Heart right ventricle (tissue), 16 donors: ENCODE measurements at places on chromosomes 16 and 17. TPM values are rescaled to one million over a fixed set of nuclear protein-coding genes. Genes with fewer than 3 reads are reported as not detected.

P2RX5 gene
- 9.0 TPM for total RNA-seq

DNA sequence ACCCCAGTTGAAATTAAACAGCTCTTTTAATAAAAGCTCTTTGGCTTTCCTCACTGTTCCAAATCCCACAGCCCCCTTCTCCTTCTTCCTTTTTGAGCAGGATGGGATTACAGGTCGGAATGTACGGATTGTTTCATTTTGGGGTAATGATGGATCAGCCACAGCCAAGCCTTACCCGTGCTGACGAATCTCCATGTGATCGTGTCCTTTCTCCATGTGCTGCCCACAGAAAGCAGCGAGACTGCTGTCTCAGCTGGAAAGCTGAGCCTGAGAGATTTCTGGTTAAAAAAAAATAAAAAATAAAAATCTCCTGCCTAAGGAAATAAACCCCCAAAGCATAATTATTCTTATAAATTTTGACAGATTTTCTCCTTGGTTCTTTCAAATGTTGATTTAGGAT, 276.6 kb downstream of the CPPED1 start:
- H3K36me3 ChIP-seq = no peaks in the 10 kb centered on the region
- H3K27ac ChIP-seq = no peak overlapping the region

CHP2 gene
- not detected for total RNA-seq

GRCh38 chr17:40568074-40568836, 3.0 kb upstream of the CCR7 start:
- H3K4me3 ChIP-seq = no peak overlapping the region
- H3K27me3 ChIP-seq = peaks cover 4% of the 10 kb centered on the region
- peaks cover 12% of the 10 kb centered on the region for H3K4me1 ChIP-seq
- no peak for DNase-seq

GRCh38 chr17:79082311-79083190, 7.9 kb downstream of the ENGASE start:
- peaks cover 9% of the 10 kb centered on the region for H3K4me1 ChIP-seq
- H3K4me3 ChIP-seq = no peak overlapping the region
- no peak overlapping the region for H3K27ac ChIP-seq
- no peaks in the 10 kb centered on the region for H3K27me3 ChIP-seq
- peaks cover 8% of the 10 kb centered on the region for H3K36me3 ChIP-seq

DNA sequence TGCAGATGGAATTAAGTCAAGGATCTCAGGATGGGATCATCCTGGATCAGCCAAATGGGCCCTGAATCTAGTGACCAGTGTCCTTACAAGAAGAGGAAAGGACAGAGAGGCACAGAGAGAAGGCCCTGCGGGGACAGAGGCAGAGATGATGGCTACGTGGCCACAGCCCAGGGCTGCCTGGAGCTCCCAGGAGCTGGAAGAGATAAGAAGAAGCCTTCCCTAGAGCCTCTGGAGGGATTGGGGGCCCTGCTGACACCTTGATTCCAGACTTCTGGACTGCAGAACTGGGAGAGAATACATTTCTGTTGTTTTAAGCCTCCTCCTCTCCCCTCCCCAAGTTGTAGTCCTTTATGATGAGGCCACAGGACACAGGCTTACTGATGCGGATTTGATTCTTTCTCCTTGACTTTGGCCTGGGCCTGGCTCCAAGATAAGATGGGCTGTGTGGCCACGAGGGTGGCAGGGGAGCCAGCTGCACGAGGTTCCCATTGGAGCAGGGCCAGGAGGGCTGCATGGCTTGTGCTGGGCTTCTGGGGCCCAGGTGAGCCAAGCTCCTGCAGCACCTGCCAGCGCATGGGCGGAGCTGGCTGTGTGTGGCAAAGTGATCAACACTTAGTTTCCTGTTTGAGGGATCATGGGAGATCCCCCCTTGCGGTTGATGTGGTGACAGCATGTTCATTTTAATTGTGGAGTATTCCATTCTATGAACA, 146.1 kb downstream of the IRF8 start:
- H3K27ac ChIP-seq = no peak overlapping the region
- H3K4me3 ChIP-seq = no peak overlapping the region
- no peak for DNase-seq
- H3K36me3 ChIP-seq = no peaks in the 10 kb centered on the region

CCL4 gene
- 0.82 TPM for total RNA-seq

DNA sequence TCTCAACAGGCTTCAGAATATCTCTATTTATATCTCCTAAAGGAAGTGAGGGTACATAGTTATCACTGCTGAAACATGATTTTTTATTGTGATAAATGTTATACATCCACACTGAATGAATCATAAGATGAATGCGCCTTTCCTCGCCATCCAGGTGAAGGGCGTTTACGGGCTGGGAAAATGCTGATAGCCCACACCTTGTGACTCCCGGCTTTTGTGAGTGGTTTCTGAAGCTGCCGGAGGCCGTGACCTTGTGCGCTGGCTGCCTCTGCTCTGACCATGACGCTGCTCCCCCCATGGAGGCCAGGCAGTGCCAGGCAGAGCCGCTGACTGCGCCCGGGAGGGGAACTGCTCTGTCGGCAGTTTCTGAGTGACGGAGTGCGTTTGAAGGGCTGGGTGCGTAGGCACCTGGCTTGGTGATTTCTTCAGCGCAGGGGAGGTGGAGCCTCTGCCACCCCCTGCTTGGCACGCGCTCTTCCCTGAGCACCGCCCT, 97.2 kb downstream of the RAP1GAP2 start:
- H3K27ac ChIP-seq = no peak overlapping the region
- H3K4me1 ChIP-seq = no peaks in the 10 kb centered on the region
- DNase-seq = no peak
- no peak overlapping the region for H3K4me3 ChIP-seq
- H3K36me3 ChIP-seq = no peaks in the 10 kb centered on the region

DNA sequence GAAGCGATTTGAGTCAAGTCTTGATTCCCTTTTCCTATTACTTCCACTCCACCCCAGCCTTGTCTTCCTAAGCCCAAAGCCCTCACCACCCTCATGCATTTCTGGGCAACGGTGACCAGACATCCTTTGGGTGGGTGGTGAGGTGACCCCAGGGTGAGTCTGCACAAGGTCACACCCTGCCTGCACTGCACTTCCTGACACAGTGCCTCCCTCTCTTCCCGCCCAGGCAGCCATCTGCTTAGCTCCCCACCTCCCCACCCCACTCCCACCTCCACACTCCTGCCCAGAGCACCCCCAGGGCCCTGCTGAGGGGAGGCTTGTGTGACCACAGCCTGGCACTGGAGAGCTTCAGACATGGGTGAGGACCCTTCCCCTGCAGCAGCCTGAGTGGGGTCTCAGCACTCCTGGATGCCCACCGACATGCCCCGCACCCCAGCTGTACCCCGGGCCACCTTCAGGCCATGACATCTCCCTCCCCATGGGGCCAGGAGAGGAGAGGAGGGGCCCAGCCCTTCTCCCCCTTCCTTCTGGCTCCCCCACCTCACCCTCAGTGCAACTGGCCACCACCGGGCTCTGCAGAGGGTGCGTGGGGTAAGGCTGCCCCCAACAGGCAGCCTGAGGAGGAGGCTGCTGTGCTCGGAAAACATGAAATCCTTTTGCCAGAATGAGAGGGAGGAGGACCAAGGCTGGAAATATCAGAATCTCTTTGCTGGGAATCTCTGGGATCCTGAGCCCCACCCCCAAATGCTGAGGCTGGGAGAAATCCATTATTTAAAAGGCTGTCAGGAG, 68.6 kb downstream of the CCT6B start:
- no peaks in the 10 kb centered on the region for H3K36me3 ChIP-seq
- no peaks in the 10 kb centered on the region for H3K4me1 ChIP-seq
- no peak for DNase-seq
- peaks cover 62% of the 10 kb centered on the region for H3K27me3 ChIP-seq

NHERF2 gene
- total RNA-seq = 135 TPM

GRCh38 chr16:48911700-48912099, 301.7 kb upstream of the N4BP1 start:
- H3K4me1 ChIP-seq = no peaks in the 10 kb centered on the region
- no peak overlapping the region for H3K4me3 ChIP-seq
- no peak for DNase-seq
- H3K27ac ChIP-seq = no peak overlapping the region
- H3K36me3 ChIP-seq = no peaks in the 10 kb centered on the region

DNA sequence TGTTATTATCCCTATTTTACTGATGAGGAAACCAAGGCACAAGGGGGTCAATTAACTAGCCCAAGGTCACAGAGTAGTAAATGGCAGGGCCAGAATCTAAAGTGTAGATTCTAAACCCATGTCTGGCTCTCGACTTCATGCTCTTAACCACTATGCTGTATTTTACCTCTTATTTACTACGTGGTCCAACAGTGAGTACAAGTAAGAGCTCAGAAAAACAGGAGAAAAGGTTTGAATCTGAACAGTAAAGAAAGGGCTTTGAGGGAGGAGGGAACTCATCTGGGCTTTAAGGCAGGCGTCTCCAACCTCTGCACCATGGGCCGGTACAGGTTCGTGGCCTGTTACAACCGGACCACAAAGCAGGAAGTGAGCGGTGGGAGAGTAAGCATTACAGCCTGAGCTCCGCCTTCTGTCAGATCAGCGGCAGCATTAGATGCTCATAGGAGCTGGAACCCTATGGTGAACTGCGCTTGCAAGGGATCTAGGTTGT, 62.9 kb downstream of the SMURF2 start:
- no peak for DNase-seq
- no peaks in the 10 kb centered on the region for H3K27me3 ChIP-seq
- peaks cover 5% of the 10 kb centered on the region for H3K4me1 ChIP-seq
- no peak overlapping the region for H3K4me3 ChIP-seq
- no peak overlapping the region for H3K27ac ChIP-seq

GRCh38 chr16:57941016-57941664, 29.8 kb downstream of the CNGB1 start:
- H3K27me3 ChIP-seq = no peaks in the 10 kb centered on the region
- H3K36me3 ChIP-seq = no peaks in the 10 kb centered on the region
- DNase-seq = peak; percentile 76
- no peak overlapping the region for H3K27ac ChIP-seq
- no peak overlapping the region for H3K4me3 ChIP-seq
- no peaks in the 10 kb centered on the region for H3K4me1 ChIP-seq

CACNG5 gene
- total RNA-seq = not detected

C16orf74 gene
- 6.5 TPM for total RNA-seq

DNA sequence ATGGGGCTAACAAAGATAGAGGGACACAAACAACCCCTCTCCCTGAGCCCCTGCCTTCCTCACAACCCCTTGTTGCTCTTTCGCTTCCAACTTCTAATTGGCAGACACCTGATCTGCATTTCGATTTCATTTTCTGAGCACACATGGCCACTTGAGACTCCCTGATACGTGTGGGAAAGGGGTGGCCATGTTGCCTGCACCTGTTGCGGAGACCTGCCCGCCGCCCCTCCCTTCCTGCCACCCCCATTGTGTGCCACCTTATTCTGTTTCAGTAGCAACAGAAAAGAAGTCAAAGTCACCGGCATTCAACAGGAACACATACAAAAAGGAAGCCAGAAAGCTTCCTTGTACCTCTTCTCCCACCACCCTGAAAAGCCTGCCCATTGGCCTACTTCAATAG, 254.7 kb upstream of the SOX9 start:
- no peak overlapping the region for H3K4me3 ChIP-seq
- H3K36me3 ChIP-seq = no peaks in the 10 kb centered on the region
- no peaks in the 10 kb centered on the region for H3K4me1 ChIP-seq

DNA sequence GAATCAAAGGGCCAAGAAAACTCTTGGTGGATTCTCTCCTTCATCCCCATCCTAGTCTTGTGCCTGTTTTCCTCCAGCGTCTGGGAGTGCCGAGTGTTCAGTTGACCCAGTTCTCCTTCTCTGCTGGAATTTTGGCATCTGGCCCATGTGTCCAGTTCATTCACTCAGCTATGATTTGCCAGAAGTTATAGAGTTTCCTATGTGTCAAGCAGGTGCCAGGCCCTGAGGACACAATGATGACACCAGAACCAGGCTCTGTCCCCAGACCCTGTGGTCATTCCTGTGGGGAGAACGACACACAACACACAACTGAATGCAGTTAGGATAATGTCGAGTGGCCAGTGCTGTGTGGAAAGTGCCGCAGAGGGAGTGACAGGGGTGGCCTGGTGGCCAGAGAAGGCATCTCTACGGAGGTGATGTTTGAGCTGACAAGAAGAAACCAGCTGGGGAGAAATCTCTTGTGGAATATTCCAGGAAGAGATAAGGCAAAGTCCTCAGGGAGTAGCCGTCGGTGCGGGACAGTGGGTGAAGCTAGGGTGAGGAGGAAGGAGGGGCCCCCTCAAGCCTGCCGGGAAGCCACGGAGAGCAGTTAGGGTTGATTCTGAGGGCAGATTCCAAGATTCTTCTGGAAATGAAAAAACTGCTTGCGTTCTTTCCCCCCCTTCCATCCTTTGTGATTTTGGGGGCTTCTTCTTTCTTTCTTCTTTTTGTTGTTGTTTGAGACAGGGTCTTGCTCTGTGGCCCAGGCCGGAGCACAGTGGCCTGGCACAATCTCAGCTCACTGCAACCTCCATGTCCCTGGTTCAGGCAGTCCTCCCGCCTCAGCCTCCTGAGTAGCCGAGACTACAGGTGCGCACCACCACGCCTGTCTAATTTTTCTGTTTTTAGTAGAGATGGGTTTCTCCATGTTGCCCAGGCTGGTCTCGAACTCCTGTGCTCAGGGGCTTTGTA, 35.8 kb upstream of the IL34 start:
- no peaks in the 10 kb centered on the region for H3K4me1 ChIP-seq
- H3K4me3 ChIP-seq = no peak overlapping the region
- DNase-seq = peak; percentile 31
- H3K27ac ChIP-seq = no peak overlapping the region
- H3K36me3 ChIP-seq = no peaks in the 10 kb centered on the region

- DNase-seq = peak; percentile 53
- no peaks in the 10 kb centered on the region for H3K27me3 ChIP-seq
- no peaks in the 10 kb centered on the region for H3K36me3 ChIP-seq
These were observed 65.0 kb downstream of the CRISPLD2 start for GRCh38 chr16:84884596-84885341.

GRCh38 chr16:31693733-31694132, 166.0 kb downstream of the AHSP start:
- H3K36me3 ChIP-seq = no peaks in the 10 kb centered on the region
- H3K4me1 ChIP-seq = no peaks in the 10 kb centered on the region
- no peaks in the 10 kb centered on the region for H3K27me3 ChIP-seq
- H3K4me3 ChIP-seq = no peak overlapping the region
- DNase-seq = no peak

DNA sequence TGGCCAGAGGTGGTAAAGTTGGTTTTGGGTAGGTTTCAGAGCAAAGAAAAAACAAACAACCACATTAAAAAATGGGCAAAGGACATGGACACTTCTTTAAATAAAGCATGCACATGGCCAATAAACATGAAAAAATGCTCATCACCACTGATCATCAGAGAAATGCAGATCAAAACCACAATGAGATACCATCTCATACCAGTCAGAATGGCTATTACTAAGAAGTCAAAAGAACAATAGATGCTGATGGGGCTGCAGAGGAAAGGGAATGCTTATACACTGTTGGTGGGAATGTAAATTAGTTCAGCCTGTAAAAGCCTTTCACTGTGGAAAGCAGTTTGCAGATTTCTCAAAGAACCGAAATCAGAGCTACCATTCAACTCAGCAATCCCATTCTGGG, 598.4 kb upstream of the SOX9 start:
- H3K36me3 ChIP-seq = no peaks in the 10 kb centered on the region
- no peaks in the 10 kb centered on the region for H3K27me3 ChIP-seq
- DNase-seq = no peak

GRCh38 chr17:68182011-68182306, 65.9 kb upstream of the AMZ2 start:
- no peak for DNase-seq
- H3K27me3 ChIP-seq = no peaks in the 10 kb centered on the region
- no peak overlapping the region for H3K27ac ChIP-seq
- no peaks in the 10 kb centered on the region for H3K4me1 ChIP-seq
